ENCODE measurements at places on chromosomes 16 and 17. TPM values are rescaled to one million over a fixed set of nuclear protein-coding genes. Genes with fewer than 3 reads are reported as not detected.

Gene PLA2G10
- total RNA-seq = not detected

Gene LHX1
- not detected for total RNA-seq

Gene ACE
- total RNA-seq = 0.93 TPM

Gene OTOP2
- total RNA-seq = not detected

Gene DHRS7C
- total RNA-seq = not detected

Gene PLLP
- 0.31 TPM for total RNA-seq

Gene CPNE2
- 12.4 TPM for total RNA-seq

Gene HSF5
- not detected for total RNA-seq

Gene LRRC46
- 0.25 TPM for total RNA-seq

Gene MGAT5B
- total RNA-seq = 0.40 TPM

Gene KRTAP1-5
- total RNA-seq = not detected

Gene ESRP2
- not detected for total RNA-seq

Gene CHD9NB
- total RNA-seq = 0.66 TPM

Gene DOC2B
- total RNA-seq = not detected

Gene TP53TG3B
- not detected for total RNA-seq

Gene NRN1L
- total RNA-seq = not detected

Gene KRTAP3-1
- total RNA-seq = not detected

Gene GCGR
- not detected for total RNA-seq

Gene NUBP1
- 21.9 TPM for total RNA-seq

Gene TEKT3
- total RNA-seq = not detected

Gene KRTAP4-5
- total RNA-seq = not detected

Gene RSKR
- total RNA-seq = 6.5 TPM

Gene ARHGDIG
- 0.37 TPM for total RNA-seq

Gene NACA2
- not detected for total RNA-seq

Gene TBX6
- total RNA-seq = 0.12 TPM

Gene KLHL10
- not detected for total RNA-seq

Gene CTF1
- 0.92 TPM for total RNA-seq

Gene TNFRSF17
- not detected for total RNA-seq

Measured in aortic smooth muscle cell (primary cell).